Immature natural killer cell (primary cell): ENCODE measurements at places on chromosomes 12 and 14. TPM values are rescaled to one million over a fixed set of nuclear protein-coding genes. Genes with fewer than 3 reads are reported as not detected.

The RD3L gene
- polyA plus RNA-seq: not detected

The LRRIQ1 gene
- polyA plus RNA-seq: not detected

The FGD6 gene
- 0.23 TPM for polyA plus RNA-seq

The TMPRSS12 gene
- polyA plus RNA-seq: not detected

The MAX gene
- polyA plus RNA-seq: 121 TPM
